ENCODE measurements at places on chromosomes 1 and 21.

GRCh38 chr1:116769104-116769452 lies 14.8 kb downstream of the CD2 start:
- no peak for DNase-seq

GRCh38 chr1:200627575-200628222 lies 7.1 kb upstream of the KIF14 start:
- no peak for DNase-seq

DNA sequence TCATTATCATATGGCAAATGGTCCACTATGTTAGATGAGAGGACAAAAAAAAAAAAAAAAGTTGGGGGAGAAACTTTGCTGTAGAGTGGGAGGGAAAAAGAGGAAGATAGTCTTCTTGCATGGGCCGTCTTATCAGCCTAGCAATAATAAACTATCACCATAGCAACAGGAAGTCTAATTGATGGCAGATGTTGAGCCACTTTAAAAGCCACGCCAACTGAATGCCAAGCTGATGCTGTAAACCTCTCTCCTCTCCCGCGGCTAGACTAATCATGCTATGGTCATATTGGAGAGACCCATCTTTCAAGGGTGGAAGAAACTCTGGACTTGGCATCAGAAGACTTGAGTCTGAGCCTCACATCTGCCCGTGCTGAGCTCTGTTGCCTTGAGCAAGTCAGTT lies 122.2 kb upstream of the HOOK1 start:
- no peak for DNase-seq

GRCh38 chr21:45313015-45313414 lies 25.3 kb upstream of the POFUT2 start:
- DNase-seq, result no peak

DNA sequence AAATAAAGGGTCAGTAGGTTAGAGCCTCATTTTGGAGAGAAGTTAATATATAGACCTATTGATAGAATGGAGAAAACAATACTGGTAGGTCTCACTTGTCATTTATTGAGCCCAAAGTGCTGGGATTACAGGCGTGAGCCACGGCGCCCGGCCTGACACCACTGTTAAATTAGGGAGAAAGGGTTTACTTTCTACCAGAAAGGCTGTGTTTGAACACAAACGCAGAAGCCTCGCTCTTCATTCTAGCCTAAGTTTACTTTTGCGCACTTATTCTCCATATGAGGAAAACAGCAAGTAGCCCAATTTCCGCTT lies 710 bp upstream of the PRPF3 start:
- no peak for DNase-seq

Measured in 8988T (cell line).